ENCODE measurements at places on chromosomes 2 and 18.
A peak's percentile ranks its signal among the peaks of the same experiment; 100 is the strongest.

DNA sequence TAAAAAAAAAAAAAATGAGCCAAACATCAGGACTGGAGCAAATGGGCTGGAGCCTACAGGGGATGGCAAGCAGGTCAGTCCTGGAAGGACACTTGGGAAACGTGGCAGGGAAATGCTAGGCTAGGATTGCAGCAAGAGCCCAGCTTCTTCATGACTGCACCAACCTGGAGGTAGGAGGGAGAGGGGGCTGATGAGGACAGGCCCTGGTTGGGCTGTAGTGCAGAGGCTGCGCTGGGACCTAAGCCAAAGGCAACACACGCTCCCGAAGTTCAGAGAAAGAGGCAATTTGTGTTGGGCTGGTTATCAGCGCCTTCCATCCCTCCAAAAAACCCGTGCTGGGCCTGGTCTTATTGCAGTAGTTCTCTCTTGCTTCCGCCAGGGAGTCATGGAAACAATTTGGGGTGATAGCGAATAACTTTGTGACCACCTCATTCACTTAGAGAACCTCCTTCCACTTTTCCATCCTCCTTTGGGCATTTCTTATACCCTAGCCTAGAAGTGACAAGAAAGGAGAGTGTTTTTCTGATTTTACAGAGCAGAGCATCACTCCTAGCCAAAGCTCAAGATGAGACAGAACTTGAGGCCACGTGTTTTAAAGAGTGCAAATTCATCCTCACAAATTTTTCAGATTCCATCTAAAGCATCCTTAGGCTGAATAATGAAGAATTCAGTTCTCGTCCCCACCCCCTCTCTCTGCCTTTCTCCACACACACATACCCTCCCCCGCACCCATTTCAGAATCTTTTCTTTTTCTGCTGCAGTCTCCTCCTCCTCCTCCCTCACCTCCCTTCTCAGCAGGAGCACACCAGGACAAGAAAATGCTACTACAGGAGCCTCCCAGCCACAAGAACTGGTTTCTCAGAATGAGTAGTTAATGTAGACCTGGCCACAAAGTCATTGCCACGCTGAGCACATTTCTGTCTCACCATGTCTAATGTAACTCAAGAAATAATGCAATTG is 82.5 kb upstream of the STPG4 start:
- DNase-seq, result peak; percentile 47

- DNase-seq, result no peak
Observed at GRCh38 chr2:134201533-134201932, 52.3 kb upstream of the MGAT5 start.

DNA sequence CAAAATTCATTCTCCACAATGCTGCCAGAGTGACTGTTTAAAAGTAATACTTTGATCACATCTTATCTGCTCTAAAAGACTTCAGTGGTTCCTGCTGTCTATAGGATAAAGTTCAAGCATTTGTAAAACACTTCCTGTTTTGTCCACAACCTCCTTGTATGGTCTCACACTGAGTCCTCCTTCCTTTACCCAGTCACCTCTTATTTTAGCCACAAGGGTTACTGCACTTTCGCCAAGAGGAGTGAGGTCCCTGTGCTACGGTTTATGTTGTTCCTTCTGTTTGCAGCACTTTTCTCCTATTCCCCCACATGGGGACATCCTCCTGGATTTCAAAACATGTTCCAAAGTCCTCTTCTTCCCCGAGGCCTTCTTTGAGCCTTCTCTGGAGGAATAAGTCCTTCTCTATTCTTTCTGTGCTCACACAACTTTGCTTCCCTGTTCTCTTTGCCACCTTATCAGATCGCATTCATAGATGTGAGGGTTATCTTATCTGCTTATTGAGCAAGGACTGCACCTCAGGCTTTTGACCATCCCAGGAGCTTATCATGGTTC is 112.2 kb upstream of the NABP1 start:
- DNase-seq, result no peak

DNA sequence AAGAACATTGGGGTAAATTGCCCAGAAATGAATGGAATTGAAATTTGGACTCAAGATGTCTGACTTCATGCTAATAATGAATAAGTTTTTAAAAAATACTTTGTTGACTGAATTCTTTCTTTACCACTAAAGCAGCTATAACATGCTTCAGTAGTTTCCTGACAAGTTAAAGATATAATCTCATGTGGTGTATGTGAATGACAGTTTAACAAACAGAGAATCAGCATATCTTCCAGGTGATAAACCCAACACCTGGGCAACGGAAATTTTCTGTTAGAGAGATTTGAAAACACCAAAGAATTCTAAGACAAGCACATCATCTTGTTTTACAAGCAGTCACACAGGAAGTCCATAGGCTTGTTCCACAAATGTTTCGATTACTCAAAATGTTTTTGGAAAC is 372.6 kb upstream of the VRK2 start:
- DNase-seq, result no peak

DNA sequence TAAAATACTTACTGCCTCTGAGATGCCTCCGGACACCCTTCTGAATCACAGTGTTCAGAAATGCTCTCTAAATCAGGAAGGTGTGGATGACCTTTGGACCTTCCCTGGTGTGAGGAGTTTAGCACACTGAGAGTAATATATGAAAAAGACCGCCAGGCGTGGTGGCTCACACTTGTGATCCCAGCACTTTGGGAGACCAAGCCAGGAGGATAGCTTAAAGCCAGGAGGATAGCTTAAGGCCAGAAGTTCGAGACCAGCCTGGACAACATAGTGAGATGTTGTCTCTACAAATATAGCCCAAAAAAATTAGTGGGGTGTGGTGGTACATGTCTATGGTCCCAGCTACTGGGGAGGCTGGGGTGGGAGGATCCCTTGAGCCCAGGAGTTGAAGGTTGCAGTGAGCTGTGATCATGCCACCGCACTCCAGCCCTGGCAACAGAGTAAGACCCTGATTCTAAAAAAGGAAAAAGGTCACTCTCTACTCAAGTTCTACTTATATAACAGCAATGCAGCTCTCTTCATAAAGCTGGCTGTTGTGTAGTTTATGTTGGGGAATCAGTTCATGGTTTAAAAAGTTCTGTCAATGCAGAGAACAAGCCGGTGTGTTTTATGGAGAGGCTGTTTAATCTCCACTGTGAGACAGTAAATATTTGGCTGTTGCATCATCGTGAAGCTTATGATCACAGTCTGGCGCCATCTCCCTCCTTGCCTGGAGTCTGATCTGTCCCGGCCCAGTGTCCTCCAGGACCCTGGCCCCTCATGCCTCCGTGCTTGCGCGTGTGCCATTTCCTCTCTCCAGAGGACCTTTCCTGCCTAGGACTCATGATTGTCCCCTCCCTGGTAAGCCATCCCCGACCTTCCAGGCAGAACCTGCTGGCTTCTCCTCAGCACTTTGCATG is 184.5 kb downstream of the FAM210A start:
- DNase-seq, result no peak

GRCh38 chr2:104919127-104919526 is 65.2 kb downstream of the POU3F3 start:
- DNase-seq, result no peak

- no peak for DNase-seq
Observed at GRCh38 chr2:188439986-188440385, 148.3 kb downstream of the GULP1 start.

DNA sequence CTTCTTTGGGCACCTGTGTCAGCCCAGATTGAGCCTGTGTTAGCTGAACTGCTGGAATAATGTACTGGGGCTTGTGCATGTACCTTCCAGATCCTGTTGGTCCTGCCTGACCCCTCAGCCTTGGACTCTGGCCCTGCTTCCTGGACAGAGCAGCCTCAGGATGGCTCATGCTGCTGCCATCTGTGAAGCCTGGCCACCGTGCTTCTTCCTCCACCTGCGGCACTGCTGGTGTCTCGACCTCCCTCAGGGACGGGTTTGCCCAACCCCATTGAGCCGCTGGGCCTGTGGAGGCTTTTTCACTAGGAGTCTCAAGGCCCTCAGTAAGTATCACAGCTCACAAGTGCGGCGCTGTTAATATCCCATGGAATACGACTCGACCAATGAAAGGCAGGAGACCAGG is 342.7 kb downstream of the TGIF1 start:
- DNase-seq, result no peak

- no peak for DNase-seq
Observed at GRCh38 chr2:109098921-109099273, 30.1 kb upstream of the SH3RF3 start.

DNA sequence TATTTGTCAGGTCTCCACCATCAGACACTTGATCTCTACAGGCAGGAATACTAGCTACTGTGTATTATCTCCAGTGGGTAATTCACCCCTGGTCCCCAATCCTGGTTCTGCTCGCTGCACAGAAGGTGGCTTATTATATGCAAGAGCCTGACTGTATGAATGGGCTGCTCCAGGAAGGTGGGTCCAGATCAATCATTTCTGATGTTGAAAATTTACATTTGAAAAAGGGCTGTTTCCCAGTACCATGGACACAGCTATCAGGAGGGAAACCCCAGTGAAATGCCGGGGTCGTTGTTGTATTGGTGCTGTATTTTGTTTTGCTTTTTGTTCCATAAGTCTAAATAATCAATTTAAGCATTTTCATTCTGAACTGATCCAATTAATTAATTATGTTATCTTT is 367.6 kb downstream of the RND3 start:
- DNase-seq, result no peak

GRCh38 chr18:62730941-62731340 is 15.6 kb downstream of the PHLPP1 start:
- no peak for DNase-seq

- DNase-seq, result no peak
Observed at GRCh38 chr18:36086186-36086585, 18.8 kb upstream of the RPRD1A start.

All from NCI-H446 treated with DMSO at 0.1 percent for 48 hours (cell line).